Mesendoderm (in vitro differentiated cells): ENCODE measurements at places on chromosomes 4 and X.

DNA sequence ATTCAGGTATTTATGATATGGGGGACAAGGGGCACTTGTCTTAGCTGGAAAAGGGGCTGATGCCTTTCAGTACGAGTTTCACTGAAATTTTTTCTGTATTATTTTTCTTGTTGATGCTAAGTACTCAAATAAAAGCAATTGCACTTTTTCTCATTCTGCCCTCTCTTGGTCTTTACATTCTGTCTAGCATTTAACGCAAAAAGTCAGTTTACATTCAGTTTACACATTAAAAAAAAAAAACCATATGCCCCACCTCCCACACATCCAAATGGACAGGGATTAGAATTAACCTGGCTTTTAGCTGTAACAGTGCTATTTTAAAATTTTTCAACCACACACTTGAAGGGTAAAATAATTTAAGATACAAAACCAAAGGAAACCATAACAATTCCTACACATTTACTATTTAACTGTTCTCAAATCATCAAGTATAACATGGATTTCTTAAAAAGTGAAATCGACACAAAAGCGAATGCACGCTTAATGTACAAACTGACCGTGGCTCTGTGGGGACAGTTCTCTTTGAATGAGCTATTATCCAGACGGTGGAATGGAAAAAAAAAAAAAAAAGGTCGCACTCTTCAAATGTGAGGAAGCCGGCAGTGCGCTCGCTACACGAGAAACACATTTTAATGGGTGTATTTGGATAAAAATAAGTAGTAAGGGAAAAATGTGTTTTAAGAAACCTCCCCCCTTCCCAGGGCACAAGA, 1.4 kb downstream of the AMMECR1 start:
- H3K36me3 ChIP-seq, result no peaks in the 10 kb centered on the region
- H3K4me1 ChIP-seq, result no peaks in the 10 kb centered on the region
- peak overlapping the region; percentile 70 for H3K4me3 ChIP-seq
- no peaks in the 10 kb centered on the region for H3K27me3 ChIP-seq
- DNase-seq, result peak; percentile 1

DNA sequence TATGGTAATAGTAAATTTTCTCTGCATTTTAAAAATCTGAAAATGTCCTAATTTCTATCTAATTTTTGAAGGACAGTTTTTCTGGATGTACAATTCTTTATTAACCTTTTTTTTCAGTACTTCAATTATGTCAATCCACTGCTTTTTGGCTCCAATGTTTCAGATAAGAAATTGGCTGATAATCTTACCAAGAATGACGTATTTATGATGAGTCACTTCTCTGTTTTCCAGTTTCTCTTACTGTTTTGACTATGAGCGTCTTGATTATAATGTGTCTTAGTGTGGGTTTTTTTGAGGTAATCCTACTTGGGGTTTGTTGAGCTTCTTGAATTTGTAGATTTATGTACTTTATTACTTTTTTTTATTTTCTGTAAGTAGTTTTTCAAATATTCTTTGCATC, 47.2 kb downstream of the UGT2B11 start:
- no peaks in the 10 kb centered on the region for H3K27me3 ChIP-seq
- no peak for DNase-seq
- no peak overlapping the region for H3K27ac ChIP-seq

GRCh38 chr4:8853249-8853648, 18.4 kb downstream of the HMX1 start:
- H3K27me3 ChIP-seq, result peaks cover 10% of the 10 kb centered on the region
- no peak overlapping the region for H3K4me3 ChIP-seq
- H3K27ac ChIP-seq, result no peak overlapping the region

DNA sequence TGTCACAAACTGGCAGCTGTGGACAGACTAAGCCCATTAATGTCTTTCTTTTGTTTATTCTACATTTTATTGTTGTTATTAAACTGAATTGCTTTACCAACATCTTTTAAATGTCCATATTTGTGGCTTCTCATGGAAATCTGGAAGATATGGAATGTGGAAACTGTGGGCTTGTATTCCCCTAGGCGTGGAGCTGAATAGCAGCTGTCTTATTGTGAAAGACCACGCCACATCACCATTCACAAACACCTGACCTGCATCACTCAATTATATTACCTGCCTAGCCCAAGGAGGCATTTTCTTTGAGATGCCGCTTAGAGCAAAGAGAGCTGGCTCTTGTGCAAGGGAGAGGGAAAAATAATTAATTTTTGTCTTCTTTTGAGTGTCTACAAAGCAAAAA, 96.9 kb upstream of the GPRIN3 start:
- H3K4me1 ChIP-seq, result no peaks in the 10 kb centered on the region
- H3K4me3 ChIP-seq, result no peak overlapping the region
- H3K36me3 ChIP-seq, result no peaks in the 10 kb centered on the region

DNA sequence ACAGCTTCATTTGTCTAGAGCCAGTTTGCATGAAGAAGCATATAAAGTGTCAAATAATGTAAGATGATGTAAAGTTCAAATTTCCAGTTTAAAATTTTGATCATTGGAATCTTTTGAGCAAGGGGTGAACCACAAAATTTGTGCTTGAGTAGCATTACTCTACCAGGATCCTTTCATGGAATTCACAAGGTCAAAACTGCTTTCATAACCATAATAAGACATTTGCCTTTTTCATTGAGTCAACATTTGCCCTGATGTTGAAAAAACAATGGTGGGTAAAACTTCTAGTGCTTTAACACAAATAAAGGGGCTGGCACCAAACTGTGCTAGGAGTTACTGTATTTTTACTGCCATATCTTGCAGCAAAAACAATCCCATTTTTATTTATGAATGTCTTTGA, 142.2 kb downstream of the GLRA3 start:
- no peak overlapping the region for H3K27ac ChIP-seq
- H3K4me1 ChIP-seq, result no peaks in the 10 kb centered on the region
- no peak overlapping the region for H3K4me3 ChIP-seq
- no peaks in the 10 kb centered on the region for H3K36me3 ChIP-seq

DNA sequence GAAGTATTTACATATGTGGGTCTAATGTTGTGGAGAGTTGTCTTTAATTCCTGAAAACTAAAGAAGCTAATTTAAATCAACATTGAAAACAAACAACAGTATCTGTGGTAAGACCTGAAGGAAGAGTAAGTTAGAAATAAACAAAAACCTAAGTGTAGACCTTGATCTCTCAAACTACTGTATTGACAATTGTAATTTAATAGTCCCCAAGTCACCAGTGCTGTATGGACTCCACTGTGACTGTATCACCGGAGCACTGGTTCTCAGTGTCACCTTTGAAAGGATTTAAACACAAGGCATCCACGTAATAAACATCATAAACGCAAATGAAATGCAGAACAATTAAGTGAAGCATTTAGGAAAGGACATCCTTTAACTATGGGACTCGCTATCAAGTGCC, 46.4 kb downstream of the OCRL start:
- DNase-seq, result no peak
- H3K36me3 ChIP-seq, result no peaks in the 10 kb centered on the region
- H3K27ac ChIP-seq, result no peak overlapping the region
- H3K4me1 ChIP-seq, result no peaks in the 10 kb centered on the region
